Activated CD4-positive, alpha-beta T cell treated with anti-CD3 and anti-CD28 coated beads, Interleukin-2, amount 50 U/mL, for 24 hours (primary cell): ENCODE measurements at places on chromosomes 6 and 20.

DNA sequence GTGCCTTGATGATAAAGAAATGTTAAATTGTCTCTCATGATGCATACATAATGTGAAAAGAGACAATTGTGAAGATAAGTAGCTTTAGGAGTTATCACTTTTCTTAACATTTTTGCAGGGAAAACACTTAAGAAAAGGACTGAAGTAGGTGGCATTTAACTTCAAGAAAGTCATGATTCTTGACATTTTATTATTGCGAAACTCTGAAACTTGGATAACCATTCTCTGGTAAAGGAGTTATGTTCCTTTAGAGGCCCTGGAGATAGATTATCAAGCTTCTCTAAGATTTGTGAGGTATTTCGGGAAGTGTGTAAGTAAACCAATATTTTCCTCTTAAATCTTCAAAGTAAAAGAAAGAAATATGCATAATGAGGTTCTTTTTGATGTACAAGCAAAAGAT is 38.5 kb downstream of the HTR1B start:
- no peak for DNase-seq

GRCh38 chr20:41169791-41170351 is 32.5 kb downstream of the PLCG1 start:
- no peak for DNase-seq

DNA sequence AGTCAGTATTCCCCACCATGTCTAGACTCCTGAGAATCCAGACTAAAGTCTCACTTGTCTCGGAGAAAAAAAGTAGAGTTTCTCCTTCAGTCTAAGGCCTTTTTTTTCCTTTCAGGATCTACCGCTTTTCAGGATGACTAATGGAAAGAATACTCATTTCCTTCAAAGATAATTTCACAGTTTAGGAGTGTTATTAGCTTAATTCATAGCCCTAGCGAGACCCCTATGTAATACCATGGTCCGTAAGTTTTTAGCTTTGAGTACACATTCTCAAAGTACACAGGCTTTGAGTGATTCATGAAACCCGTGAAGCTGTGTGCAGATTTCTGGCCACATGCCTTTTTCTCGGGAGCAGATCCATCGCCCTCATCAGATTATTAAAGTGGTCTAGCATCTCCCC is 133.1 kb downstream of the SOX4 start:
- DNase-seq, result no peak

GRCh38 chr6:81979329-81979728 is 226.8 kb upstream of the TENT5A start:
- DNase-seq, result no peak

- DNase-seq, result no peak
Observed at GRCh38 chr6:79040083-79040482, 38.0 kb downstream of the PHIP start.

DNA sequence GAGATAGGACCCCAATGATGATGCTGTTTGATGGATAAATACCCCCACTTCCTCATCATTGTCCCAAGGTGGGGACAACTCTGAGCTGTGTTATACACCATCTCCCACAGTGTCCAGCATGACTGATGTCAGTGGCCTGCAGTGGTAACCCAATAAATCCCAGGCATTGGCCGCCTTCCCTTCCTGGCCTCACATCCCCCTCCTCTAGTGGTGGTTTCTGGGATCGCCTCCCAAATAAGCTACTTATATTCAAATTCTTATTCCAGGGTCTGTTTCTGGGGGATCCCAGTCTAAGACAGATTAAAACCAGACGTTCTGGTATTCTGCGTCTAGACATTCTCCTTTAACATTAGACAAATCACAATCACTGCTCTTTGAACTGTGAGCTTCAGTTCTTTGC is 90.6 kb downstream of the SCP2D1 start:
- DNase-seq, result no peak

- no peak for DNase-seq
Observed at GRCh38 chr6:108733051-108733450, 115.2 kb upstream of the ARMC2 start.

DNA sequence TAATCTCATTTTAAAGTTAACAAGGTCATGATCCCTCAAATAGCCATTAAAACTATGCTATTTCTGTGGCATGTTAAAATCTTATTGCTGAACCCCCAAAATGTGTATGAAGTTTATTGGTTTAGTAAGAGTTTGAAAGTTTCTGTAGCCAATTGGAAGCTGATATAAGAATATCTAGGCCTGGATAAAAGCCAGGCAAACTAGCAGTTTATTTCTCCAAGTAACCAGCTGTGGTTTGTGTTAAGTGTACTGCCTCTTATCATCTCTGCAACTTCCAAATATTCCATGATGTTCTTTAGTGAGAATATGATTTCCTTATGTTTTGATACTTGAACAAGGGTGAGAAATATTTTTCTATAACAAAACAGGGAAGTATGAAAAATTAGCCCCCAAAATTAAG is 76.7 kb downstream of the PRSS35 start:
- DNase-seq, result no peak

GRCh38 chr6:46983007-46983411 is 59.1 kb downstream of the ADGRF1 start:
- DNase-seq, result no peak

GRCh38 chr6:2072453-2072852 is 173.0 kb downstream of the GMDS start:
- no peak for DNase-seq

- no peak for DNase-seq
Observed at GRCh38 chr20:56765172-56766073, 136.3 kb downstream of the TFAP2C start.
